Right atrium auricular region (tissue), 2 donors: ENCODE measurements at places on chromosomes 7 and 10. TPM values are rescaled to one million over a fixed set of nuclear protein-coding genes. Genes with fewer than 3 reads are reported as not detected.

CTAGE4 gene
- 0.90 TPM for total RNA-seq

DNA sequence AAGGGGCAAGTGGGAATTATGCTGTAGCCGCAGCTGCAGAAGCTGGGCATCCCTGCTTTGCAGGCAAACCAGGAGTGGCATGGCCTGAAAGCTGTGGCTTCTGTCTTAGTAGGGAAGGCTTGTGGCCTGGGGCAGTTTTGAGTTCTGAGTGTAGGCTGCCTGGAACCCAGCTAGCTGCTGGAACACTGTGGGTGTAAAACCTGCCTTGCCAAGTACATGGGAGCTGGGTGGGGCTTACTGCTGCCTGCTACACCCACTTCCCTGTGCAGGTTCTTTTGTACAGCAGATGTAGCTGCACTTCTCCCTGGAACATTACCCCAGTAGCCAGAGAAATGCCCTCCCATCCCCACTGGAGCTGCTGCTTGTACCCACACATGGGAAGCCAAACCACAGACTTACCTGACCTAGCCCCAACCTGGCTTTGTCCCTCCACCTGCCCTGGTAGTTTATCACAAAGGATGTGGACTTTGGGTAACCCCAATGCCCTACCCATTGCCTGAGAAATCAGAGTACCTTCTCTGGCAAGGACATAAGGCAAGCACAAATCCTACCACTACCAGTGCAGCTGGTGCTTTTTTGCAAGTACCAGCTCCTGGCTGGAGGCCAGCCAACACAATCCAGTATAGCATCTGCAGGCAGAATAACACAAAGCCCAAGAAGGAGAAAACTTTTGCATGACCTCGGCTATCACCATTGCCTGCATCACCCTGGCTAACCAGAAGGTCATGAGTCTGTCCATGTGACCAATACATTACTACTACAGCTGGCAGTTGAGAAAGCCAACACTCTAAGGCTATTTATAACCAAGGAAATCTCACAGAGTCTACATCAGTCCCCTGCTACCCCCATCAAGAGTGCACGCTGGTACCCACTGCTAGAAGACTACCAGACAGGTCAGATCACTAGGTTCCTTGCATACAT, 26.5 kb upstream of the PPP1R3A start:
- H3K27me3 ChIP-seq, result no peaks in the 10 kb centered on the region
- H3K4me3 ChIP-seq, result no peak overlapping the region
- no peak overlapping the region for H3K27ac ChIP-seq
- no peak for DNase-seq
- no peaks in the 10 kb centered on the region for H3K4me1 ChIP-seq
- no peaks in the 10 kb centered on the region for H3K36me3 ChIP-seq

C10orf90 gene
- not detected for total RNA-seq

- H3K27me3 ChIP-seq, result no peaks in the 10 kb centered on the region
- no peak overlapping the region for H3K4me3 ChIP-seq
- no peaks in the 10 kb centered on the region for H3K4me1 ChIP-seq
- H3K36me3 ChIP-seq, result no peaks in the 10 kb centered on the region
Observed at GRCh38 chr7:31066516-31067130, 14.5 kb downstream of the ADCYAP1R1 start.

GRCh38 chr7:133040178-133040577, 41.7 kb downstream of the CHCHD3 start:
- H3K4me3 ChIP-seq, result no peak overlapping the region
- H3K27me3 ChIP-seq, result no peaks in the 10 kb centered on the region

ELN gene
- 138 TPM for total RNA-seq
